ENCODE measurements at places on chromosomes 11 and 22.

- no peak for DNase-seq
Measured at GRCh38 chr11:46896719-46897406, 21.5 kb downstream of the LRP4 start.

DNA sequence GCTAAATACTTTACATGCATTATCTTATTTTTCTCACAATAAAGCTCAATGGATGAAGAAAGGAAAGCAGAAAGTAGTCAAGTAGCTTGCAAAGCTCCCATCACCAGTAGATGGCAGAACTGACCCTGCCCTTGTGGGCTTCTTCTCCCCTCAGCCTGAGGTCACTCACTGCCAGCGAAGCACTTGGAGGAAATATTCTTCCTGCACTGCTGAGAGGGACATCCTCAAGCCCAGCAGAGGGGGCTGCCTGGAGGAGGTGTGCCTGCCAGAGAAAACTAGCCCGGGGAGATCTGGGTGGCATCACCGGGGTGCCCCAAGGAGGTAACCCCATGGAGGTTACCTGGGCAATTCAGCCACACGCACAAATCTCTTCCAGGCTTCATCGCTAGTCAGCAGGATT is 6.6 kb downstream of the APOL4 start:
- peak; percentile 49 for DNase-seq

DNA sequence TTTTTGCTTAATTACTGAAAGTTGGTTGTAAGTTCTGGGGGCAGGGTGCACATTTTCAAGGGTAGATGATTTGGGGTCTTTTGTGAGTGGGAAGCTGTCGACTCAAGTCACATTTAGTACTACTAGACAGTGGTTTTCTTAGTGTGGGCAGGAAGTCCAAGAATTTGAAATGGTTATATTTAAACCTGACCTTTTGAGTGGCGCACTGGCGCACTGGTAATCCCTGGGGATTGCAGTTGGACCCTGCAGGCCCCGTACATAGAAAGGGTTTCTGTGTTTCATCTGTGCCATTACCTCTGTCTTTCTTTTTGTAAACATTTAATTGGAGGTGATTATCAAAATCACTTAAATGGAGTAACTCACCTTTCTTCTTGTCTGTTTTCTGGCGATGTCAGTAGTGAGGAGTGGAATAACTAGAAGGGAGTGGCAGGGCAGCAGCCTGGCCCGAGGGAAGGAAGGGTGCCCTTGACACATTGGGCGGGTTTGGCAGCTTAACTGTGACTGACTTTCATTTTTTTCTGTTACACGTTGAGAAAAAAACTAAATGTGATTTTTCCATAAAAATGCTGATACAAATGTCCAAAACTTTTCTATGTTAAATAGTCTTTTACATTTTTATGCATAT is 101.8 kb upstream of the GAL start:
- no peak for DNase-seq

DNA sequence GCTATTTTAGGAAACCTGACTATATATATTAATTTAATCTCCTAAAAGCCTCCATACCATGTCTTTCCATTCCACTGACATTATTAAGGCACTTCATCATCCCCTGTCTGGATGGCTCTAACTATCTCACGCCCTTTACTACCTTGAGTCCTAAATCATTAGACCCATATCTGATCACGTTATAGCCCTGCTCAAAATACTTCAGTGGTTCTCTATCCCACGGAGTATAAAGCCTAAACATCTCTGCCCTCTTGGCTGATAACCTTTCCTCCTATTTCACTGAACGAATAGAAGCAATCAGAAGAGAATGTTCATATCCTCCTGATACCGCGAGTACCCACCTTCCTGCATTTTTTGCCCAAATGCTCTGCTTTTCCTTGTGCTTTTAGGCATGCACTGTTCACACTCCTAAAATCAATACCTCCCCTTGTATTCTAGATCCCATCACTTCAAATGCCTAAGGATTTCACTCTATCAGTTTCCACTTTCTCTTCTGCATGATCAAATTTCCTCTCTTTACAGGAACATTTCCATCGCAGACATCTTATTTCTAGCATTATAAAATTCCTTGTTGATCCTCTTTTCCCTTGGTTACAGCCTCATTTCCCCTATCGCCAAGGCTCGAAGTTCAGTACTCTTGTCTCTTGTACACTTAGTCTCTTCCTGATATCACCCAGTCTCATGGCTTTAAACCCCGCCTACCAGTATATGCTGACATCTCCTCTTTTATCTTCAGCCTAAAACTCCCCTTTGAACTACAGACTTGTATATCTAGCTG is 45.0 kb upstream of the BIRC3 start:
- no peak for DNase-seq

DNA sequence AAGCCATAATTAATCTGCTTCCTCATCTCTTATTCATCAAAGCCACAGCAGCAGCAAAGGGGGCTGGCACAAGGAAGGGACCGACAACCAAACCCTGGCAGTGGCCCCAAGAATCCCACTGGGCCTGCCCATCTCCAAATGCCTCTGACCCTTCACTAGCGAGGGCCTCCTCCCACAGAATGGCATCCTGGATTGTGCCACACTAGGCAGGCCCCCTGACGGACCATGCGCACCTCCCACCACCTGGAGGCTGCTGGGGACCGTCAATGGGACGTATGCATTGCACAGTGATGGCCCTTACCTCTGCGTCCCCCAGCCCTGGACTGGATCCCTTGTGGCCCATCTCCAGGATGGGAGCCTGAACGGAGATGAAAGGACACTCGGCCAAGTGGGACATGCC is 4.1 kb upstream of the RTN4R start:
- DNase-seq: no peak

DNA sequence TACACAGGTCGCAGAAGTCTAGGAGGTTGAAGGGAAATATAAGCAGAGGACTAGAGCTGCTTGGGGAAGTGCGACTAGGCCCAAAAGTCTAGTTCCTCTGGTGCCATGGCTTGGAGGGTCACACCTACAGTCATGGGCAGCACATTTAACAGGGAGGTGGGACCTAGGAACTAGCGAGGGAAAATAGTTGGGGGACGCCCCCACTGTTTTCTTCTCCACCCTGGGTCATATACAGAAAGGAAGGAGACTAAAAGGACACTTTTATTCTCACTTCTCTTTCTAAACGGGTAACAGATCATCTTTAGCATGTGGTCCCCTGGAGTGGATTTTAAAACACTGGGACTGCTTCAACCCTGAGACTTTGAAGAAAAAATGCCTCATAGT is 16.6 kb downstream of the APIP start:
- no peak for DNase-seq

- DNase-seq: peak; percentile 94
Measured at GRCh38 chr11:46920755-46921154, 2.4 kb upstream of the LRP4 start.

- DNase-seq: no peak
Measured at GRCh38 chr11:102214623-102215022, 102.7 kb upstream of the BIRC3 start.

- DNase-seq: peak; percentile 11
Measured at GRCh38 chr11:11513422-11513821, 108.4 kb downstream of the GALNT18 start.

GRCh38 chr11:130192845-130193267 is 33.3 kb downstream of the ST14 start:
- no peak for DNase-seq

- DNase-seq: no peak
Measured at GRCh38 chr11:134041791-134042696, 26.8 kb upstream of the JAM3 start.

DNA sequence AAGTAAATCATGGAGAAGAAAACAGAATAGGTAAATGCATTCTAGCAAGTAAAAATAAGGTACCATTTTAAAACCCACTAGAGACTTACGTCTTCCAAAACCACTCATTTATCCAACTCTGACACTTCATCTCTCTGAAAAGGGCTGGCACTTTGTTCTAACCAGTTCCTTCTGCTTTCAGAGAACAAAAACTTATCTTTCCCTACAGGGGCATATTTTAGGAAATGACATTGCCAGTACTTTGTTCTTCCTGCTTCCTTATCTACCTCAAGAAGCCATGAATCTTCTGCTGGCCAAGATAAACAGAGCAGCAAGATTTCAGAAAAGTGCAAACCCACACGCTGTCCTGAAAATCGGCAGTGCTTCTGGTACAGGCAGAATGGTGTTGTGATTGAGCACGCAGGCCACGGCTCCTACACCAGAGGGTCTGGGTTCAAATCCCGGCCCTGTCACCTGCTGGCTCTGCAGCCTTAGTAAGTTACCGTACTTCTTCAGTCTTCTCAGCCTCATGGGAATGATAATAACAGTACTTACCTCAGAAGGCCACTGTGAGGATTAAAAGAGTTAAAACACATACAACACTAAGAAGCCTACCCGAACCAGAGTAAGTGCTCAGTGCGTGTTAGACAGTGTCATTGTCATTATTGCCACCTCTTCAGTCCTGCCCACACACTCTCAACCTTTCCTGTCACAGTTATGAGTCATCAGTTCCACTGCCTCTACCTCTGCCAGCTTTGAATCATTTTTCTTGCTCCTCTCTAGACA is 11.0 kb downstream of the MPZL3 start:
- DNase-seq: no peak

GRCh38 chr22:17303441-17303839 is 65.8 kb upstream of the CECR2 start:
- no peak for DNase-seq

DNA sequence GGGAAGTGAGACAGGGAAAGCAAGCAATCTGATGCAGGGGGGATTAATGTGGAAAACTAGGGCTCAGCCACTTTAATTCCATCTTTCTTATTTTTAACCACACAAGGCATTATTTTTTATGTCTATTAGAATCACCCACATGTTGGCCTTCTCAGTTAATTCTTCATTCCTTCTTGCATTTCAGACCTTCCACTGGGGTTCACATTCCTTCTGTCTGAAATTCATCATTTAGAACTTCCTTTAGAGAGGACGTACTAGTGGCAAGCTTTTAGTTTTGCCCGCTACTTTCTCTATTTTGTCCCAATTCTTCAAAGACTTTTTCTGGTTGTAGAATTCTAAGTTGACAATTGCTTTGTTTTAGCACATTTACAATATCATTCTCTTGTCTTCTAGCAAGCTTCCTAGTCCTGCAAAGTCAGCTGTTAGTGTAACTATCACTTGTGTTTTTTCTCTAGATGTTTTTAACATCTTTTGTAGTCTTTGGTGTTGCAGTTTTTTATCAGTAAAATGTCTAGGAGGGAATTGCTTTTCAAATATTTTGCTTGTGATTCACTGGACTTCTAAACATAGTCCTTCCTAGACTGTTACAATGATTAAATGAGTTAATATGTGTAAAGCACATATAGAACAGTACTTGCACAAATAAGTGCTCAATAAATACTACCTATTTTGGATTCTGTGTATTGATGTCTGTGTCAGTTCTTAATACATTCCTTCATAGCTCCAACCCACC is 5.5 kb upstream of the NNMT start:
- DNase-seq: no peak

- DNase-seq: no peak
Measured at GRCh38 chr11:130726234-130727037, 189.8 kb downstream of the SNX19 start.

GRCh38 chr11:133895551-133895950 is 50.2 kb upstream of the SPATA19 start:
- DNase-seq: no peak
